ENCODE measurements at places on chromosomes 7 and 10. TPM values are rescaled to one million over a fixed set of nuclear protein-coding genes. Genes with fewer than 3 reads are reported as not detected.

OIT3 gene
- total RNA-seq, result not detected

UFSP1 gene
- total RNA-seq, result 3.7 TPM

NPY gene
- total RNA-seq, result not detected

AKR1C3 gene
- total RNA-seq, result 18.8 TPM

HSPA12A gene
- 6.1 TPM for total RNA-seq

PDE6C gene
- total RNA-seq, result not detected

TRPV5 gene
- not detected for total RNA-seq

COMMD3 gene
- total RNA-seq, result 26.7 TPM

ZPBP gene
- 0.17 TPM for total RNA-seq

TBX20 gene
- not detected for total RNA-seq

HTR5A gene
- not detected for total RNA-seq

IKZF5 gene
- 6.5 TPM for total RNA-seq

PRXL2A gene
- 11.0 TPM for total RNA-seq

CNPY1 gene
- not detected for total RNA-seq

NPTX2 gene
- 3.0 TPM for total RNA-seq

ELN gene
- total RNA-seq, result not detected

FKBP14 gene
- total RNA-seq, result 29.7 TPM

FOXI2 gene
- not detected for total RNA-seq

NUTM2D gene
- total RNA-seq, result 2.3 TPM

PCLO gene
- 3.8 TPM for total RNA-seq

ARL4A gene
- 26.4 TPM for total RNA-seq

PRSS37 gene
- total RNA-seq, result not detected

RBP3 gene
- not detected for total RNA-seq

C10orf67 gene
- 0.16 TPM for total RNA-seq

EVX1 gene
- not detected for total RNA-seq

OPN4 gene
- not detected for total RNA-seq

VSIR gene
- total RNA-seq, result 39.9 TPM

VWA2 gene
- total RNA-seq, result 0.14 TPM

PLEKHS1 gene
- not detected for total RNA-seq

All from mammary epithelial cell (primary cell).